Mucosa of descending colon (tissue), 3 donors: ENCODE measurements at places on chromosomes 12 and 14.
A peak's percentile ranks its signal among the peaks of the same experiment; 100 is the strongest.

GRCh38 chr12:121466794-121467637 lies 67.1 kb downstream of the RNF34 start:
- DNase-seq = peak; percentile 94

DNA sequence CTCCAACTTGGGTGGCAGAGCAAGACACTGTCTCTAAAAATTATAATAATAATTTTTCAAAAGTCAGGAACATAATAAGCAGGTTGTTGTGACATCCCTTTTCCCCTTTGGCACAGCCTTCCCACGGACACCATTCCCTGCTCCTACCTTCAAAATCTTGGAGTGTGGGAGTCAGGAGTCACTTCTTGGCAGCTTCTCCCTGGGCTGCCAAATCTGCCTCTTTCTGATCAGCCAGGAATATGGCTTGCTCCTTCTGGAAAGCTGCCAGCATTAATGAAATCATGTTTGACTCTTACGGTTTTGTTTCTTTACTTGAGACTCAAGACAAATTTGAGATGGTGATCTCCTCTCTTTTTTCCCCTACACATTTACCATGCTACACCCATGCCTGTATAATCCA lies 391.4 kb upstream of the SYT1 start:
- DNase-seq = no peak

GRCh38 chr14:105885561-105886320 lies 359.4 kb downstream of the TMEM121 start:
- DNase-seq = peak; percentile 17

DNA sequence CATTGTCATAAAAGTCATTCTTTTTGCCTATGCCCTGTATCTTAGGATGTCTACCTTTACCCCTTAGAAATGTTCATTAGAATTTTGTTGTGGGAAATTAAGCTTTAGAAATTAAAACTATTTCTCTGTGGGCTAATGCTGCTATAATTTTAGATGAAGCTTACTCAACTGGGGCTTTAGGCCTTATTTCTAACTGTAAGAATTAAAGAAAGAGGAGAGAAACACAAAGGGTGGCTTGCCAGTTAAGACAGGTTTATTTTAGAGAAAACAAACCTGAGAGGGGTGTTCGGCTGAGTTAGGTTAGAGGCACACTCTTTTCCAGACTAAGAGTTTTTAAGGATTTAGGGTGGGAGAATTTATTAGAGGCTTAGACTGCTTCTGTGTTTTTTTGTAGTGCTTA lies 6.4 kb downstream of the TRIP11 start:
- no peak for DNase-seq

DNA sequence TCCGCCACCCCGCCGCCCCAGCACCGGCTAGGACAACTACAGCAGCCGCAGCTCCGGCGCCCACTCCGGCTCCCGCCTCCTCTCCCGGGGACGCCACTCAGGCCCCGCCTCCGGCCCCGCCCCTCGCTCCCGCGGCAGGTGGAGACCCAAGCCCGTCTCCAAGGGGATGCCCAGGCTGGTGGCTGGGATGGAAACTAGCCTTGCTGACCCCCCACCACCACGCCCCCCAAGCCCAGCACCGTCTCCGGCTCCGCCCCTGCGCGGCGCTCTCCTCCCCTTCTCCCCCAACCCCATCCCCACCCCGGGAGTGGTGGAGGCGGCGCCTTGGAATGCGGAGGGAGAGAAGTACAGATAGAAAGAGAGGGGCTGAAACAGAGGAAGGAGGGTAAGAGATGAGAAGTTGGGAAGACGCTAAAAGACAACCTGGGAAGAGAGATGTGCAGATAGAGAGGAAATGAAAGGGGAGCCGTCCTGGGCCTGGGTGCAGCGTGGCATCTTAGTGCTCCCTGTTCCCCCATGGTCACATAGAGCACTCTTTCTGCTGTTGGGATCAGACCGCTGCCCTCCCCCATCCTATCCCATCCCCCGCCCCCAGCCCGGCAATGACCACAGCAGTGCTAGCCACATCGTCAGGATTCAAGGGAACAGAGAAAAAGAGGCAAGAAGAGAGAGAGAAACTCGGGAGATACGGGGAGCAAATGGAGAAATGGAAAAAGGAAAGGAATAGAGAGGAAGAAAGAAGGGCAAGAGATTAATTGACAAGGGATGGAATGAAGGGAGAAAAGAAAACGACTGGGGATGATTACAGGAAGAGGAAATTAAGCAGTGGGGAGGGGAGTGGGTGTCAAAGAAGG lies at the start of gene ITGA7:
Gene ITGA7 (minus strand): TSS at position 64 of the 854 bp plus-strand sequence. CDS start 222 bp downstream, outside the sequence.
- peak; percentile 84 for DNase-seq

DNA sequence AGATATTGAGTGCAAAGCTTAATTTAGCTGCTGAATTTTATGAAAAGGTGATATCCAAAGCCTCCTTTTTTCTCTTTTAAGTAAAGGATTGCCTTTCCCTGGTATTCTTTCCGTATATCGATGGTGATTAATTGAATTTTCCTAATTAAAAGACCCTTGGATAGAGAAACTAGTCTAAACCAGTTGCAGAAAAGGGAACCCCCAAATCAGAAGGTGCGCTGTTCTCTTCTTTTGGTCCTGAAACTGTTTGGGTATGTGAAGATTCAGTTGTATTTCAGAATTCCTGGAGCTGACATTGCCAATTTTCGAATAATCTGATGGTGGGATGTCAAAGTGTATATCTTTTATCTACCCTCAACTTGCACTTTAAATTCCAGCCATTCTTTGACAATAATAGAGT lies 1.9 kb downstream of the GPHN start:
- DNase-seq = no peak

- no peak for DNase-seq
Measured at GRCh38 chr14:75205591-75205990, 29.2 kb upstream of the TMED10 start.

DNA sequence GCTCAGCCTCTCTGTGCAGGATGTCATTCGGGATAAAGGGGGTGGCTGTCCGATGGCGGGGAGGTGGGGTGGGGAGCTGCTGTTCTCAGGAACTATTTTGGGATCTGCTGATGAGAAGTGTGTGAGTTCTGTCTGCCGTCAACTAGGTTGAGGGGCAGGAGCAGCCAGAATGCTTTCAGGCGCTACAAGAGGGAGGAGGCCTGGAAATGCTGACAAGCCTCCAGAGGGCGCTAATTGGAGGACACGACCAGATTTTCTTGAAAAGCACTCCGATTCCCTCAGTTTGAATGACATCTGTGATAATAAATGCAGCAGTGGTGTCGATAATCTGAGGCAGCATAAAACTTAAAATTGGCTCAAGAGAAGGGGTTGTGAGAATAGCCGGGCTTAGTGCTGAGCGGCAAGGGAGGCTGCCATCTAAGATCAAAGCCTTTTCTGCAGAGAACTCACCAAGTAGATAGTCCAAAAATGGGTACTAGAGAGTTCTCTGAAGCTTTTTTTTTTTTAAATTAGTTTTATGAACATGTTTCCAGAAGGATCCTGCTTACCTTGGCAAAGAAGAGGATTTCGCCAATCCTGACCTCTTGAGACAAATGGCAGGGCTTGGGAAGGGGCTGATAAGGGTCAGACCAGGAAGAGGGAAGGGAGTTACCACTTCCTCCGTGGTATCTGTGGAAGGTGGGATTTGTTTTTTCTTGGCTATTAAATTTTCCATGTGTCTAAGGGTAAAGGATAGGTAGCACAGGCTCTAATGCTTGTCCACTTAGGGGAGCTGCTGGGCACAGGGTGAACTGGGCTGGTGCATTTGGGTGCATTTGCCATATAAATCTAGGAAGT lies 94.4 kb downstream of the CRACR2A start:
- peak; percentile 40 for DNase-seq

DNA sequence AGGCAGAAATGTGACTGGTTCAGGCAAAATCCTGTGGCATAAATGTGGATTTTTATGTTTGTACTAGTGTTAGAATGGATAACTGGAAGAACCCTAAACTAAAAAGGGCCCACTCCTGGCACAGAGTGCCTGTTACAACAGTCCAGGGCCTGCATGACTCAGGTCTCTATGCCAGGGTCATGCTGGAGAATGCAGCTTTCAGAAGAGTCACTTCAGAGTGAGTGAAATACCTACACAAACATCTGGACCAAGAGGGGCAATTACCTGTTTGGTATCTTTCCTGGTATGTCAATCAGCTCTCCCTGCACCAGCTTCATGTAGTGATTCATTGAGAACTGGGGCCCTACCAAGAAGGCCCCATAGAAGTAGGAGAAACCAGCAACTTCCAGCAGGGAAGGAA lies 10.0 kb downstream of the EMG1 start:
- DNase-seq = no peak

DNA sequence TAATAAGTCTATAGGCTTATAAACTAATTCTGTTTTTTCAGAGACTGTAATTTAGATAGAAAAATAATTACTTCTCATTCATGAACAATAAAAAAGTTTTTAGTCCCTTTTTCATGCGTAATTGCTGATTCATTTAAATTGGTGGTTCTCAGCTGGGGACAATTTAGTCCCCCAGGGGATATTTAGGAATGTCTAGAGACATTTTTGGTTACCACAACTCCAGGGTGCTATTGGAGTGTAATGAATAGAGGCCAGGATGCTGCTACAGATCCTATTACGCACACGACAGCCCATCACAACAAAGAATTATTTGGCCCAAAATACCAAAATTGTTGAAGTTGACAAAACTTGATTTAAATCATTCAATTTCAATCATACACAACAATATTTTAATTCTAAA lies 22.8 kb upstream of the VCPKMT start:
- DNase-seq = no peak

- DNase-seq = no peak
Measured at GRCh38 chr12:96864335-96864734, 42.7 kb upstream of the NEDD1 start.

DNA sequence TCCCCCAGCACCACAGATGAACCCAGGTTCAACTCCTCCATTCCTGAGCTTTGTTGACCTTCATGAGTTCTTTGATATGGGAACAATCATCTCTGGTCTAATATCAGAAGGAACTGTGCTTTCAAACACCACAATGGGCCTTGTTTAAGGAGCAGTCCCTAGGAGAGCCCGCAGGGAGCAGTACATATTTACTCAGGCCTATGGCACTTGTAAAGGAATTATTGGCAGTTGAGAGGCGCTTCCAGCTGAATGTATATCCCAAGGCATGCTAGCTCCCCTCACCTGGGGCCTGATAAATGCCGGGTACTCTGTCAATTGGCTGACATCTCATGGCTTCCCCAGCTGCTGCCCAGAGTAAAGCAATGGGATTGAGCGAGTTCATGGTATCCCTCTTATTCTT lies 76.2 kb downstream of the ZFP36L1 start:
- no peak for DNase-seq

DNA sequence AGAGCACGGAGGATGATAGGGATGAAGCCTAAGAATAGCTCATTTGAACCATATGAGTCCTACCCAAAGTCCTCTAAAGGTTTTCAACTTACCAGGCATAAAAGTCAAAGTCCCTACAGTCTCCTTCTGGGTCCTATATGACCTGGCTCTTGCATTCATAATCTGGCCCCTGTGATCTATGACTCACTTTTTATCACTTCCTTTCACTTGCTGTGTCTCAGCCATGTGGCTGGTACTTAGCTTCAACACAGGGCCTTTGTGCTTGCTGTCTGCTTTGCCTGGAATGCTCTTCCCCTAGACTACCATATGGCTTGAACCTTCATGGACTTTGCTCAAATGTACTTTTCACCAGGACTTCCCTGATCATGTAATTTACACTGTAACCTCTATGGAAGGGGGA lies 137.6 kb upstream of the TMTC1 start:
- DNase-seq = no peak

DNA sequence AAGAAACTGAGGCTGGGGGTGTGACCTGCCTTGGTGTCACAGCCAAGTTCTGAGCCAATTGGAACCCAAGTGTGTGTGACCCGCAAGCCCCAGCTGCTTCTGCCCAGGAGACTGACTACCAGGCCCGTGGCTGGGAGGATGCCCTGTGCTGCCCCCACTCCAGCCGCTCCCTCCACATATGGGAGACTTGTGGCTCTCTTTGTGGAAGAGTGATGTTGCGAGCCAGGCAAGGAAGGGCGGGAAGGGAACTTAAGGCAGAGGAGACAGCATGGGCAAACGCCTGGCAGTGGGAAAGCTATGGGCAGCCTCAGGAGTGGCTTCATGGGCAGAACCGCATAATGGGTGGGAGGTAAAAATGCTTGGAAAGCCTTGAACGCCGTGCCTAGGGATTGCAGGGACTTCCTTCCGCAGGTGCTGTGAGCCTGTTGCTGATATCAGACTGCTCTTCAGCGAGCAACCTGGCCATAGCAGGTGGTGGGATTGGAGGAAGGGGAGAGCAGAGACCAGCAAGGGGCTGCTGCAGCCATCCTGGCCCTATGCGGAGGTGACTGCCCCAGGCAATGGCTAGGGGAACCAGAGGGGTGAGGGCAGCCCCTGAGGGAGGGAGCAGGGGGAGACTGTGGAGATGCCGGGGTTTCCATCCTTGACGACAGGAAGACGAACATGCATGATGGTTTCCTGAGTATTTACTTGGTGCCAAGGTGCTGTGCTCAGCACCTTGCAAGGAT lies 115.7 kb downstream of the LGMN start:
- DNase-seq = no peak

- DNase-seq = no peak
Measured at GRCh38 chr12:44749566-44749965, 126.5 kb downstream of the NELL2 start.

DNA sequence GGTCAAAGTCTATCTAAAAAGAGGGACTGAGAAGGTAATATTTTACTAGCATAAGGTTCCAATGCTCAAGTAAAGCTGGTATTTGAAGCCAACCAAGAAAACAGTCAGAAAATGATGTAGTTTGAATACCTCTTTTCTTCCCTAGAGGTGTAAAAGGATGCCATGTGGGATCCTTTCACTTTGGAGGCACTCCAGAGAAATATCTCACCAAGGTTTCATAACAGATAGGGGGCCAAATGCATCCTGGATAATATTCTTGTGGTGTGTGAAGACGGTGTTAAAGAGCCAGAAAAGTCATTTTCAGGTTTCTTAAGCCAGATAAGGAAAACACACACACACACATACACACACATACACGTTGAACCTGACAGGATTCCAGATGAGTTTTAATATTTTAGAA lies 136.1 kb upstream of the PRKD1 start:
- no peak for DNase-seq

DNA sequence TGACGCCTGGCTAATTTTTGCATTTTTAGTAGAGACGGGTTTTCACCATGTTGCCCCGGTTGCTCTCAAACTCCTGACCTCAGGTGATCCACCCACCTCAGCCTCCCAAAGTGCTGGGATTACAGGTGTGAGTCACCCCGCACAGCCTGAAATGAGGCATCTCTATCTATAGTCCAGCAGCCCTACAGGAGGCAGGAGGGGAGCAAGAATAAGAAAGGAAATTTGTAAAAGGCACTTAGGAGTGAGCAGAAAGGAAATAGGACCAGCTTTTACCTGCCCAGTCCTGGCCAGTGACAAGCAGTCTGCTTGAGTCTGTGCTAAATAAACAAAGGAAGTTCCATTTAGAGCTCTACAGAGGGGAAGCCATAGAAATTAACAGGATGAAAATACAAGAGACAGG lies 15.0 kb upstream of the PSMA6 start:
- no peak for DNase-seq

- peak; percentile 47 for DNase-seq
Measured at GRCh38 chr14:92573761-92574498, 60.3 kb downstream of the RIN3 start.
